Globus pallidus (tissue), 1 donor: ENCODE measurements at places on chromosomes 6 and 20.

DNA sequence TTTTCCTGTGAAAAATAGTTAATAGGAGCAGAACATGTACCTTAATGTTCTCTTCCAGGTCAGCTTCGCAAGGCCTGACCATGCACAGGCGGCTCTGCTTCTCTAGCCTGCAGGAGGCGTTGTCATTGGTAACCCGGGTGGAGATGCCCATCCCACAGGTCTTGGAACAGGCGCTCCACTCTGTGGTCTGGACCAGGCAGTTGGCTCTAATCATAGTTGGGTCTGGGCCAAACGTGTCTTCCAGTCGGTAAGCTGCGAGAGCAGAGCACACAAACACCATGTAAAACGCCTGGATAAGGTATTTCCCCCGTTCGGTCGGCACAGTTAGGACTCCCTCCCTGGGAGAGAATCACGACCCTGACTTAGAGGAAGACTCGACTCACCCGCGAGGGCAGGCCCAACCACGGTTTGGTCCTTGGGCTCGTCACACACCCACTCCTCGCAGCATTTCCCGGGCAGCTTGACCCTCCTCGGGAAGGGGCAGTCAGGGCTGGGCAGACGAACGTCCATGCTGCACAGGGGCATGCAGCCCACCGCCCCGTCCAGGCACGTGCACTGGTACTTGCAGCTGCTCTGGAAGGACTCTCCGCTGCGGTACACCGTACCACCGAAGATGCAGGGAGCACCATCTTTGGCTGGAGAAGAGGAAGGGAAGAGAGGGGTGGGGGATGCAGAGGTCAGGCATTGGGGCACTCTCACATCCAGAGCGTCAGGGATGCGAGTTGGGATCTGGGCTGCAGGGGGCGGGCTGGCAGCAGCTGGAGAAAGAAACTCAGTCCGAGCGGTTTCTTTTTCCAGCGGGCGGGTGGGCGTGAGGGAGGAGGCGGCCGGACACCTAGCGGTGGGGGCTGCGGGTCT is 1.0 kb downstream of the CCN2 start:
- peak; percentile 72 for DNase-seq

- peak; percentile 19 for DNase-seq
Measured at GRCh38 chr6:10837009-10837621, 1.2 kb downstream of the MAK start.

GRCh38 chr20:53599910-53600632 is 6.4 kb upstream of the ZNF217 start:
- no peak for DNase-seq

GRCh38 chr20:20734475-20734948 is 22.1 kb upstream of the RALGAPA2 start:
- DNase-seq = no peak
